AG10803 (cell line): ENCODE measurements at places on chromosomes 12 and 14.
A peak's percentile ranks its signal among the peaks of the same experiment; 100 is the strongest.

GRCh38 chr14:101253948-101254347, 307.3 kb upstream of the DIO3 start:
- no peak for DNase-seq

GRCh38 chr12:124747426-124748161, 116.1 kb downstream of the SCARB1 start:
- DNase-seq, result peak; percentile 95

- peak; percentile 45 for DNase-seq
Observed at GRCh38 chr14:80316441-80316840, 105.1 kb upstream of the DIO2 start.

DNA sequence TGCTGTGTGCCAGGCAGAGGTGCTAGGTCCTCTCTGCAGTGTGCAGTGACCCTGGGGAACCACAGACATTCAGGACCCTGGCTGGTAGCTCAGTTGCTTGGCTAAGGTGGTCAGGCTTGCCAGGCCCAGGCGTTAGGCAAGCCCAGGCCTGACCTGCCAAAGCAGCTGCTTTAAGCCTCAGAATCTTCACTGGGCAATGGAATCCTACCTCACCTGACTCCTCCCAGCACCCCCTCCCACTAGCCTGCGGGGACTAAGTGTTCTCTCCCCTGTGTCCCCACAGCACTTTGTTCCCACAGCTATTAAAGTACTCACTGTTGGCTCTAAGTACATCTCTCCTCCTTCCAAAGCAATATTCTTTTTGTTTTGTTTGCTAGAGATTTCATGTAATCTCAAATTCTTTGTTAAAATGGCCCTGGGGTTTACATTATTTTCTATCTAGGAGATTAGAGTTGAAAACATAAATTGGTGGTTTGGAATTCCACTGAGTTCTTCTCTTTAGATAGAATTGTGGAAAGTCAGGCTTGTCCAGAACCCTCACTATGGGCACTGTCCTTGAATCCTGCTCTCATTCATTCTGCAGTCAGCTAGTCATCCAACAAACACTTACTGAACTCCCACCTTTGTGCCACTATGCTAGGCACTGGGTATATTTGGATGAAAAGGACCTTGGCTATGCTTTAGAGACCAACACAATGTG, 44.4 kb downstream of the DGLUCY start:
- no peak for DNase-seq

GRCh38 chr12:10398168-10398567, 8.3 kb upstream of the KLRK1 start:
- no peak for DNase-seq

- DNase-seq, result no peak
Observed at GRCh38 chr14:90405101-90405500, 8.3 kb downstream of the CALM1 start.

DNA sequence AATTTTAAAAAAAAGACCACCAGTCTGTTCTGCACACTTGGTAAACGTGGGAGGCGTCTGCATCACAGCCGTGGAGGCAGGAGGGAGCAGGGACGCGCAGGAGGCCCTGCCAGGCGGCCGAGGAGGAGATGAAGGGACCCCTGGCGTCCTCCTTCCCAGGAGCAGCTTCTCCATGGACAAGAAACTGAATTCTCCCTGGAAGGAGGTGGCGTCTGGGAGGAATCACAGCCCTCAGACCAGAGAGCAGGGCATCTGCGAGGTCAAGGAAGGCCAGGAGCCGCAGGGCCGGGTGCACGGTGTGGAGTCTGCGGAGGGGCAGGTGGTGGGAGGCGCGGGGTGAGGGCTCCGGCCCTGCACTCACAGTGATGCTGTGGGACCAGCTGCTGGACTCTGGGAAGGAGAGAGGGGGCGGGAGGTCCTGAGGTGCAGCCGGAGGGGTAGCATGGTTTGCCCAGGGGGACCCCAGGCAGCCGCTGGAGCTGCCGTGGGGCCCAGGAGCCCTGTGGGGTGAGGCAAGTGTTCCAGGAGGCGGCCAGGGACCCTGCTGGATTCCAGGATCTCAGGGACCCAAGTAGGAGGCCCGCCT, 73.5 kb upstream of the GALNT9 start:
- DNase-seq, result no peak

DNA sequence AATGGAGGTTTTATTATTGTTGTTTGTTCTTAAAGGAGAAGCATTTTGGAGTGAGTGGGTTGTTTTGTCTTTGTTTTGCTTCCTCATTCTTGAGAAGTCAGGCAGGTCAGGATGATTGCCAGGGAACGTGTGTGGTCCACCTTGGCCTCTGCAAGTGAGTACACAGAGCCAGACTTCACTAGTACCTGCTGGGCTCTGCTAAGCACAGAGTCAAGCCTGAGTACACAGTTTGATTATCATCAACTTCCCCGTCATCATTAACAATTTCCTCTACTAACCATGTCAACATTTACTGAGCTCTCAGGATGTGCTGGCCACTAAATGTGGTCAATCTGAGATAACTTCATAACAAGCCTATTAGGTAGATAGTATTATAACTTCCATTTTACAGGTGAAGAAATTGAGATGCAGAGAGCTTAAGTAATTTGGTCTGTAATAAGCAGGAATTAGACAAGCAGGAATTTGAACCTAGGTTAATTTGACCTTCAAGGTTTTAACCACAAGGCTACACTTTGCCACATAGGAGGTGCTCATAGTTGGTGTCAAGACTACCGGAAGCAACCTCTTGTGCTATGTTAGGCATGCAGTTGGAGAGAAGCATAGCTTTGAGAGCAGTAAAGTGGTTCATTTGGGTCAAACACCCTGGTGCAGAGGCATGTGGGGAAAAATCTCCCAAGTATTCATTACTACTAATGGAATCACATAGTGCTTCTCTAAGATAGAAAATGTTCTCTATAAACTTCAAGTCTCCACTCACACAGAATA, 178.3 kb downstream of the NUAK1 start:
- DNase-seq, result peak; percentile 73

- DNase-seq, result no peak
Observed at GRCh38 chr14:68394118-68394763, 398.6 kb downstream of the ZFP36L1 start.

GRCh38 chr14:73775339-73776193, 61.4 kb upstream of the PNMA1 start:
- DNase-seq, result no peak

DNA sequence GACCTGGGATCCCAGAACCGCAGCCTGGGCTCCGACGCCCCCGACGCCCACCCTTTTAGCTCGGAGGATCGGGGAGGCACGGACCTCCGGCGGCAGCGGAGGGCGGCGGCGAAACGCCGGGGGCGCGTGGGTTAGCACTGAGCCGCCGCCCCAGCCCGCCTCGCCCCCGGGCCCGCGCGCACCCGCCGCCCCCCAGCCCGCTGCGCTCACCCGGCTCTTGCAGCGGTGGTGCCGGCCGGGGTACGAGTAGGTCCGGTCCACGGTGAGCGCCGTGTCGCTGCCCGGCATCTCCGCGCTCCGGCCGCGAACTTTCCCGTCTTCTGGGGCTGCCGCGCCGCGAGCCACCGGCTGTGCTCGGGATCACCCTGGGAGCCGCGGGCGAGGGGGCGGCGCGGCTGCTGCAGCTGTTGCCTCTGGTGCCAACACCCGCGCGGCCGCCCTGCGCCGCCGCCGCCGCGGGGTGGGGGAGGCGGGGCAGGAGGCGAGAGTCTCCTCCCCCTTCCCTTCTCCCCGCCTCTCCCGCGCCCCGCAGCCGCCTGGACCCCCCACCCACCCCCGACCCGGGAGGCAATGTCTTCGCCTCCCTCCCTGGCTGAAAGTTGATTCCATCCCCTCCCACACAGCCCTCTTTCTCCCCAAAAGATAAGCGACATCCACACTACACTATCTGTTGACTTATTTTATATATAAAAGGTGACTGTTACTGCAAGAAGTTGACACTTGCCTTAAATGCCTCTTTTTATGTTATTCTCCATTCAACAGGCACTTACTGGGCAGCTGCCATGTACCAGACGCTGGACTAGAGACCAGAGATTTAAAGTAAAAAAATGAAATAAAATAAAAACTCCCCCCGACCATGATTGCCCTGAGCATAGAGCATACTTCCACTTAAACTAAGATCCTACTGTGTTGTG, at the start of gene TMCC3:
Gene TMCC3, minus strand, starts transcription at position 415 of the 914 bp plus-strand sequence. Its CDS starts 127 bp downstream, at position 288.
- DNase-seq, result no peak
